ENCODE measurements at places on chromosomes 2 and 18.

DNA sequence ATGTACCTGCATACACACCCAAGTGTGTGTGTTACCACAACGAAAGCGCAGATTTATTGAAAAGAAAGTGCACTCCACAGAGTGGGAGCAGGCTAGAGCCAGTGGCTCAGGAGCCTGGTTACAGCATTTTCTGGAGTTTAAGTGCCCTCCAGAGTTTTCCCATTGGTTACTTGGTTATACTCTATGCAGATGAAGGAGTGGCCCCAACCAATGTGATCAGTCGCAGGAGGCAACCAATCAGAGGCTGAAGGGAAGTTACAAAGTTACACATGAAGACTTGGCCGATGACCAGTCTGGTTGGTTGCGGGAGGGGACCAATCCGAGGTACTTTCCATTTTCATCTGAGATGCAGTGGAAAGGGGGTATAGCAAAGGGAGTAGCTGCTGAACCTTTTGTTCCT, 13.5 kb upstream of the PRLH start:
- H3K4me3 ChIP-seq: no peak overlapping the region
- H3K36me3 ChIP-seq: no peaks in the 10 kb centered on the region
- H3K4me1 ChIP-seq: peaks cover 9% of the 10 kb centered on the region
- H3K27me3 ChIP-seq: peaks cover 12% of the 10 kb centered on the region
- no peak for DNase-seq

DNA sequence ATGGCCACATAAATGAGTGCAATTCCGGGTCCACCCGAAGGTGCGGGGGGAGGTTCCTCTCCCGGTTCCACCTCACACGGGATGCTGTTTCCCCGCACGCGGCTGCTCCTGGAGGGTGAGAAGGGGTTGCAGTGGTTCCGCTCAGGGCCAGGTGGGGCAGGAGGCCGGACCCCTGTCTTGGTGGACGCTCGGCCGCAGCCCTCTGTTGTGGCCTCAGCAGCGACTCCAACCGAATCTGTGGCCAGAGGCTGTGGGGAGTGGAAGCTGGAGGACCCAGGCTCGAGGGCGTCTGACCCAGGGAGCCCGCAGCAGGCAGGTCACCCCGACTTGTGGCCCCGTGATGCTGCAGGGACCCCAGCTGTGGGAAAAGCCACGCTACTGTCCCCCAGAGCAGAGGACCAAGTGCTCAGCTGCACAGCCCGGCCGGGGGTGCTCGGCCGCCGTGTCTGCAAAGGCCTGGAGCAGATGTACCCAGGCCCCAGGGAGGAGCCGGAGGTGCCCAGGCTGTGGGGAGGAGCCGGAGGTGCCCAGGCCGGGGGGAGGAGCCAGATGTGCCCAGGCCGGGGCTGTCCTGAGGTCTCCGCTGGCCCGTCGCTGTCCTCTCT, 83.9 kb downstream of the RTP5 start:
- H3K4me3 ChIP-seq: no peak overlapping the region
- no peak overlapping the region for H3K27ac ChIP-seq
- no peak for DNase-seq
- no peaks in the 10 kb centered on the region for H3K27me3 ChIP-seq

DNA sequence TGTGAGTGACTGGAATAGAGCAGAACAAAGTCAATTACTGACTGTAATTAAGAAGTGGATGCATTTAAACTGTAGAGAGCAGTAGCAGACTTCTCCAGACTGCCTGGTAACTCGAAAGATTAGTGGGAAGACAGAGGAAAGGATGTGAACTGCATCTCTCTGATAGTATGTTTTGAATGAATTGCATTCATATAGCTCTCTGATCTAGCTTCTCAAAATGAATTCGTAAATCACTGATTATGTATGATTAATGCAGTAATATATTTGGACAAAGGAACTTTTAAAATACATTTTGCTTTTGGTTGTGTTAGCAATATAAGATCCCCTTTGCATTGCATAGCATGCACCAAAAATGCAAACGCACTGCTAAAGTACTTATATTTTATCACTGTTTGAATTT, 304.0 kb downstream of the ARHGAP15 start:
- no peak for DNase-seq
- H3K4me1 ChIP-seq: peaks cover 39% of the 10 kb centered on the region
- H3K27me3 ChIP-seq: no peaks in the 10 kb centered on the region
- H3K36me3 ChIP-seq: no peaks in the 10 kb centered on the region
- no peak overlapping the region for H3K27ac ChIP-seq

- H3K36me3 ChIP-seq: peaks cover 49% of the 10 kb centered on the region
- peak overlapping the region; percentile 64 for H3K4me3 ChIP-seq
- peaks cover 78% of the 10 kb centered on the region for H3K4me1 ChIP-seq
Measured at GRCh38 chr2:174591740-174592139, 5.9 kb downstream of the WIPF1 start.

- peak overlapping the region; percentile 56 for H3K27ac ChIP-seq
- no peaks in the 10 kb centered on the region for H3K27me3 ChIP-seq
- H3K4me1 ChIP-seq: peaks cover 91% of the 10 kb centered on the region
- H3K4me3 ChIP-seq: peak overlapping the region; percentile 9
- H3K36me3 ChIP-seq: peaks cover 6% of the 10 kb centered on the region
Measured at GRCh38 chr2:69585855-69586555, 57.5 kb downstream of the AAK1 start.

DNA sequence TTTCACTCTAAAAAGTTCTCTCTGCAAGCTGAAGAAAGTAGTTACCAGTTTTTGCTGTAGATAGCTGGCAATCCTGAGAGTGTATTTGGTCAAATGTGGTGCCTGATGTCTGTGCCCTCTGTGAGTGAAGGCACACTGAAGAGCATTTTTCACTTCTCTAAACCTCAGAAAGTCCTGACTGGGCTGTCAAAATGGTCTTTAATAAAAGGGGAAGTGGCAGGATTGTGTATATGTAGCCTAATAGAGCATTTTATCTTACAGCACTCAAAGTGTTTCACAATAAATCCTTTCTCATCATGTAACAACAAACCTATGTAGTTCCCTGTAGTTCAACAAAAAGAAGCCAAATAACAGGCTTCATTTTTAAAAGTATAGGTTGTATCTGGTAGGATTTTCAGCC, 1552.3 kb upstream of the SLC39A10 start:
- H3K27ac ChIP-seq: no peak overlapping the region
- no peaks in the 10 kb centered on the region for H3K27me3 ChIP-seq
- H3K4me3 ChIP-seq: no peak overlapping the region
- no peak for DNase-seq

- H3K27ac ChIP-seq: no peak overlapping the region
- no peaks in the 10 kb centered on the region for H3K36me3 ChIP-seq
- no peak for DNase-seq
- H3K4me3 ChIP-seq: no peak overlapping the region
- peaks cover 3% of the 10 kb centered on the region for H3K27me3 ChIP-seq
Measured at GRCh38 chr2:144693179-144693578, 173.3 kb upstream of the ZEB2 start.

DNA sequence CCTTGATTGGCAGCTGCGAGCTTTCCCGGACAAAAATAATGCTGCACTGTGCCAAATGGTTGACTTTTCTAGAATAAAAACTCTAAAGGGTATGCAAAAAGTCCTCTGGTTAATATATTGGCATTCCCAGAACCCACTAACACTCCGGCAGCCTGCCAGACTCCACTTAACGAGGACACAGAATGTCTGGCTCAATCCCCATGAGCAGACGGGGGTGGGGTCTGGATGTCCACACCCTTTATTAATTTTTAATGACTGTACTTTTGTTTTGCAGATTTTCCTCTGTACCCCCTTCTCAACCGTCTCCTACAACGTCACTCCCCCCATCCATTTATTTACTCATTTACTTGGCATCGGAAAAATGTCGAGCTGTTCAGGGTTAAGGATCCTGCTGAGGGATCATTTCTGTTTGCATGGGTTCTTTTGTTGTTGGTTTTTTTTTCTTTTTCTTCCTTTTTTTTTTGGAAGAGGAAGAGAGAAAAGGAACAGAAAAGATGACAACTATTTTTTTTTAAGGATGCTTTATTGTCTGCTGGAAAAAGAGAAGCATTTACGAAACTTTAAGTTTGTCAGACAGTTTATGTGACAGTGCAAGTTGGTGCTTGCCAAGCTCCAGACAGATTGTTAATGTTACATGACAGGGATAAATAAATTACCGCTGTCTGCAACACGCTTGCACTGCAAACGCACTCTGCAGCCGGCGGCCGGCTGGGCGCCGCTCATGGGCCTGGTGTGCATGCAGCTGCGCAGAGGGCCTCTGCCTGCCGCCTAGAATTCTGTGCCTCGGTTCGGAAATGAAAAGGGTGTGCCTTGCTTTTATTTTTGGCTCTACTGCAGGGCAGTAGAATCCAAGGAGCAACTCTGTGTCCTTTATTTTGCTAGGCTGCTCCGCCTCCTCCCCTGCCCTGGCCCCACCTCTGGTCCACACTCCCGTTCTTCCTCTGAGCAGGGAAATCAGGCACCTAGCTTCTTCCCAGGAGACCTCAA, 3.6 kb downstream of the LDLRAD4 start:
- no peaks in the 10 kb centered on the region for H3K36me3 ChIP-seq
- peaks cover 34% of the 10 kb centered on the region for H3K4me1 ChIP-seq
- peaks cover 22% of the 10 kb centered on the region for H3K27me3 ChIP-seq
- H3K27ac ChIP-seq: no peak overlapping the region

GRCh38 chr2:30373881-30374302, 73.2 kb upstream of the LCLAT1 start:
- no peak overlapping the region for H3K4me3 ChIP-seq
- peak overlapping the region; percentile 69 for H3K27ac ChIP-seq
- DNase-seq: no peak
- H3K4me1 ChIP-seq: peaks cover 41% of the 10 kb centered on the region
- no peaks in the 10 kb centered on the region for H3K27me3 ChIP-seq

- no peak overlapping the region for H3K27ac ChIP-seq
- H3K36me3 ChIP-seq: no peaks in the 10 kb centered on the region
- H3K4me1 ChIP-seq: no peaks in the 10 kb centered on the region
- peaks cover 6% of the 10 kb centered on the region for H3K27me3 ChIP-seq
Measured at GRCh38 chr2:234765279-234765678, 186.5 kb upstream of the SH3BP4 start.

DNA sequence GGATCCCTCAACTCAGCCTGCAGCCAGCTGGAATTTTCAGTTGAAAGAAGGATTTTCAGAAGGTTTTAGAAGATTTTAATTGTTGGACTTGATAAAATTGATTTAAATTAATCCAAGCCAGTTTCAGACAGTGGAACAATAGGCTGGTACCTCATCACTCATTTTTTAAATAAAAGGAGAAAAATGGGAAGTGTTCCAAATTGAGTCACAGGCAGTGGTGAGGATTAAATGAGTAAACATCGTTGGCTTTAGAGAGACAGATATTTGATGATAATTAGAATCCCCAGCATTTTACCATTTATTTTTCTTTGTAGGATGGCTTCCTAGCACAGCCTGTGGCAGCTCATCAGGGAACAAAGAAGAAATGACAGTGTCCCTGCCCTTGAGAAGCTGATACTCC, 7.4 kb downstream of the CXCR4 start:
- H3K27ac ChIP-seq: no peak overlapping the region
- peaks cover 25% of the 10 kb centered on the region for H3K36me3 ChIP-seq
- H3K4me1 ChIP-seq: peaks cover 48% of the 10 kb centered on the region
- no peak for DNase-seq
